ENCODE measurements at places on chromosomes 4 and X.
A peak's percentile ranks its signal among the peaks of the same experiment; 100 is the strongest.

DNA sequence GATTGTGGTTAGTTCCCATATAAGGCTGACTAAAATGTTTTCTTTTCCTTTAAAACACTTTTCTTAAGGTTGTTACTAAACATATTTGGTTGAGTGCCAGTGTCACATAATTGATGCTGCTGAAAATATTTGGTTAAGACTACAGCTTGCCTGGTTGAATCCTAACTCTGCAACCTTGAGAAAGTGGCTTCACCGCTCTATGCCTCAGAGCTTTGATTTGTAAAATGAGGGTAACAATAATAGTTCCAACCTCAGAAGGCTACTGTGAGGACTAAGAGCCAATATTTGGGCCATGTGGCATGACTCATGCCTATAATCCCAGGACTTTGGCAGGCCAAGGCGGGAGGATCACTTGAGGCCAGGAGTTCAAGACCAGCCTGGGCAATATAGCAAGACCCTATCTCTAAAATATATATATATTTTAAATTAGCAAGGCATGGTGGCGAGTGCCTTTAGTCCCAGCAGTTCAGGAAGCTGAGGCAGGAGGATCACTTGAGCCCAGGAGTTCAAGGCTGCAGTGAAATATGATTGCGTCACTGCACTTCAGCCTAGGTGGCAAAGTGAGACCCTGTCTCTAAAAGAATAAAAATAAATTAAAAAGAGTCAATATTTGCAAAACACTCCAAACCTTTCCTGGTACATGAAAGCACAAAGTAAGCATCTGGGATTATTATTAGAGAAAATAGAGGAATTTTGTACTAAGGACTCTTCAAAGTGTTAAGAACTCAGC lies 7.1 kb upstream of the NEIL3 start:
- no peak for DNase-seq

- no peak for DNase-seq
Observed at GRCh38 chrX:10986616-10987015, 124.5 kb upstream of the HCCS start.

DNA sequence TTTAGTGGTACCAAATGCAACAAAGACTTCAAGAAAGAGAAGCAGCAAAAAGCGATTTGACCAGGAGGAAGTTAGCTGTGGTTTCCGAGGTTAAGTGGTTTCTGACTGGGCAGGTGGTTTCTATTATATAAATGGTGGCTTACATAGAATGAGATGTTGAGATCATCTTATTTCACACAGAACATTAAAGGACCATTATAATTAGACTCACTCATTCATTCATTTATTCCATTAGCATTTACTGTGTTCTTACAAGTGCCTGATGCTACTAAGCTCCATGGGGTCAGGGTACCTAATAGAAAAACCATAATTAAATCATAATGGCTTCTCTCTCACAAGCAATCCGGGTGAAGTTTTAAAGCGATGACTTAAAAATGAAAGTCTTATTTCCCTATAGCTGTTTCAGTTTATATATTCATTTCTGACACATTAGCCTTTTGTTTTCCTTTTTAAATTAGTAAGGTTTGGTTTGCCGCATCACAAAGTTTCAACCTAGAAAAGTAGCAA lies 10.6 kb downstream of the TSPAN6 start:
- no peak for DNase-seq

GRCh38 chrX:13654116-13654515 lies 1.2 kb downstream of the TCEANC start:
- DNase-seq = no peak

GRCh38 chrX:10636337-10636736 lies 16.0 kb upstream of the MID1 start:
- no peak for DNase-seq

GRCh38 chr4:47167081-47168035 lies 136.0 kb downstream of the GABRB1 start:
- DNase-seq = no peak

DNA sequence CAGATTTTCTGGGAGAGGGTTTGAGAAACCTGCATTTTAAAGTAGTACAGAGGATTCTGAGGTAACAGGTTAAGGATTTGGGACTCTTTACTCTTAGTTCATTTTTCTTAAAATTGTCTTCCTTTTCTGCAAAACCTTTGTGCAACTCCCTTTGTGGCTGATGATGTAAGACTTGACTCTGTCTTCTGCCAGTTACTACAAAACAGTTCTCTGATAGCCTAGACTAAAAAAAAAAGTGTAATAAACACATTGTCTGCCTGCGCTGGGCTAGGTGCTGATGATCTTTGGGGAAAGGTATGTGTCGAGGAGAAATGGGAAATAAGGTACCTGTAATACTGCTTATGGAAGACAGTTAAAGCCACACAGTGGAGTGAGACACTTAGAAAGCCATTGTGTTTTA lies 28.7 kb downstream of the IL13RA1 start:
- DNase-seq = no peak

GRCh38 chr4:38452009-38452408 lies 212.0 kb upstream of the KLF3 start:
- DNase-seq = no peak

DNA sequence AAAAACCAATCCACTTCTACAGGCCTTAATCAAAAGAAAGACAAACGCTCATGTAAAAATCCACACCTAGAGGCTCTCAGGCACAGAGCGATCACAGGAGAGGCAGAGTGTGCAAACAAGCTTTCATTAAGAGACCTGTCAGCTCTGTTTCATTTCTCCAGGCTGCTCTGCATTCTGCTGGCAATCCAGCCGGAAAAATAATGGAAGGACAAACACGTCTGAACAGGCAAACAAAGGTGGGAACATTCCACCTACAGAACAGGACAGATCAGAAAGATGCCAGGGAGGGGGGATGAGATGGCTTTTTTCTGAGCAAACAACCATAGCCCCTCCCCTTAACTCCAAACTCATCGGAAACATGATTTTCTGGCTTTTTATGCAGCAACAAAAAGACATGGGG lies 9.7 kb downstream of the SOD3 start:
- DNase-seq = no peak

- no peak for DNase-seq
Observed at GRCh38 chr4:125297116-125297515, 17.6 kb upstream of the FAT4 start.

DNA sequence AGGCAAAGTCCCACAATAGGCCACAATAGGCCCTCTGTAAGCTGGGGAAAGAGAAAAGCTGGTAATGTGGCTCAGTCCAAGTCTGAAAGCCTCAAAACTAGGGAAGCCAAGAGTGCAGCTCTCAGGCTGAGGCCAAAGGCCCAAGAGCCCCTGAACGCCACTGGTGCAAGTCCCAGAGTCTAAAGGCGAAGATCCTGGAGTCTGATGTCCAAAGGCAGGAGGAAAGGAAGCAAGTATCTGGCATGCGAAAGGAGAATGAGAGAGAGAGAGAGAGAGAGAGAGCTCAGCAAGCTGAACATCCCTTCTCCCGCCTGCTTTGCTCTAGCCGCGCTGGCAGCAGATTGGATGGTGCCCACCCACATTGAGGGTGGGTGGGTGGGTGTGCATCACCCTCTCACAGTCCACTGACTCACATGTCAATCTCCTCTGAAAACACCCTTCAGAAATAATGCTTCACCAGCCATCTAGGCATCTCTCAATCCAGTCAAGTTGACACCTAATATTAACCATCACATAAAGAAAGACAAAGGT lies 30.9 kb upstream of the ELF2 start:
- no peak for DNase-seq

- peak; percentile 24 for DNase-seq
Observed at GRCh38 chr4:140071806-140072205, 82.2 kb downstream of the MAML3 start.

- DNase-seq = no peak
Observed at GRCh38 chrX:96715481-96715880, 30.8 kb downstream of the DIAPH2 start.

DNA sequence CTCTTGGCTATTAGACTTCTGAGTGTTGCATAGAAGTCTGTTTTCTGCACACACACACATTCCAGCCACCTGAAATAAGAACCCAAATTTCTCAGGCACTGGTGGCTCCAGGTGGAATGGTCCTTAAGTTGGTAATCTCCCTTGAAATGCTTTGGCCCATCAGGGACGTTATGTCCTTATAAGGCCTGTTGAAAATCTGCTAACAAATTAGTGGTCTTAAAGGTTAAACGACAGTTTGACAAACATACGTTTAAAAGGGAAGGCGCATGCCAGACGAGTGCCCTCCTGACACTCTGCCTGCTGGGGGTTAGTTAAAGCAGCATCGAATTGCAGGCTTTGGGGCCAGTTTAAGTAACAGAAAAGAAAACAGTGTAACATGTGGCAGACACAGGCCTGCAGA lies 125.0 kb downstream of the TBX22 start:
- no peak for DNase-seq

DNA sequence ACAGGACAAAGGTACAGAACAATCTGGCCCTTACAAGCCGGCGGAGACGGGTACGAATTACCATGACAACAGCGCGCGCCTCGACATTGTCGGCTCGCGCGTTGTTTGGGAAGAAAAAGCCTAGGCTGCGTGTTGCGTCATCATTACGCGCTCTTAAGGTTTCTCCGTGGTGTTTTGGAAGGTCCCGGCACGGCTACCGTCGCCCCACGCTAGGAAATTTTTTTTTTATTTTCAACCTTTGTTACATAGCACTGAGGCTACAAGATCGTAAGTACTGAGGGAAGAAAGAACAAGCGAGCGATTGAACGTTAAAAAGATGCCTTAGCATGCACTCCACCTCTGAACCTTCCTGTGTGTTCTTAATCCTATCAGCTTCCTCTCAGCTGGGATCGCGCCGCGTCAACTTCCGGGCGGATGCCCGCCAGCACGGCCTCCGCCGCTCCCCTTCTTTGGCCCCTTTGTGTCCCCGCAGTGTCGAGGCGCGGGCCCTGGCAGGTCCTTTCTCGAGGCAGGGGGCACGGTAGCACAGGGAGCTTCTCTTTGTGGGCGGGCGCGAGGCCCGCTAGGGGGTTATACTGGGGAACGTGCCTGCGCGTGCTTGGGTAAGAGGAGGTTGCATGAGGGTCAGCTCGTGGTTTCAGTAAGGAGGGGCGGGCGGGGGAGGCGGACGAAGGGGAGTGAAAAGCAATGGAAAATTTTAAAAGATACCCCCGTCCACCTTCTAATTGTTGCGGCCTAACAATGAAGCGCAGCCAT lies at the start of gene SMARCAD1:
Gene SMARCAD1, plus strand, starts transcription at position 397 of the 756 bp plus-strand sequence. CDS start 530 bp downstream, outside the sequence.
- peak; percentile 76 for DNase-seq

DNA sequence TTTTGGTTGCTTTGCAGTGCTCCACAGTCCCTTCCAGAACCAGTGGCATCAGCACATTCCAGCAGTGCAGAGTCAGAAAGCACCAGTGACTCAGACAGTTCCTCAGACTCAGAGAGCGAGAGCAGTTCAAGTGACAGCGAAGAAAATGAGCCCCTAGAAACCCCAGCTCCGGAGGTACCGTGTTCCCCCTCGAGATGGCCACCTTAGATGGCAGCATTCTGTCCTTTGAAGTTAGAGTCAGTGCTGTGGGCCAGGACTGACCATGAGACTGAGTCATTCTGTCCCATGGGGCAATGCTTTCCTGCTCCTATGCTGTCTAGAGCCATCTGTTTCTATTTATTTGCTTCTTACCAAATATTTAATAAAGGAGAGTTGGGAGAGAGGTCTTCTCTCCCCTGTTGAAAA lies 112.3 kb downstream of the KLHL8 start:
- no peak for DNase-seq

DNA sequence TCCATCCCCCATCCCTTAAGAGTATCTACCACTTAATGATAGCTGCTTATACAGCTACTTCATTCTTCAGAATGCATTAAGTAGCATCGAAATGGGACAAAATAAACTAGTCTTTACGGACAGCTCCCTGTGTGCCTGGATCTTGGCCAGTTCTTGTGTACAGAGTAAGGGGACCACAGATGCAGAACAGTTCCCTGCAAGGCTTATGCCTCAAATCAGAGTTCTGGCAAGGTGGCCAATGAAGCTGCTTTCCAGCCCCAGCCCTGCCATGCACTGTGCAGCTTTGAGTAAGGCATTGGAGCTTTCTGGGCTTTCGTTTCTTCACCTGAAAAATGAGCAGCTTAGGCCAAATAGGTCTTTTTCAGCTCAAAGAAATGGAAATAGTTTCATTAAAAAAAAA lies 14.2 kb downstream of the CLNK start:
- no peak for DNase-seq

DNA sequence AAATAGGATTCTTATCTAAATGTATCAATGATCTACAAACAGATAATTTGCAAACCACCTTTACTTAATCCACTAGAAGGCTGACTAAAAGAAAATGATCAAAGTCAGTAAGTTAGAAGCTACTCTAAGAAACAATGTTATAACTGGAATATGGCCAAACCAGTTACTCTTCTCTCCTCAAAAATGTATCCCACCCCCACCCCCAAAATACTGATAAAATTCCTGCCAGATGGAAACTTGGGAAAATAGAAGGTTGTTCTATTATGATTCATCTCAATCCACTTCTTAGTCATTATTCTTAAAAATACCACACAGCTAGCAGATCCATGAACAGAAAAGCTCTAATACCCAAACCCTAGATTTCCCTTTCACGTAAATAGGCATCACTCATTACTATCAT lies 206.4 kb downstream of the KLHL13 start:
- no peak for DNase-seq

GRCh38 chr4:6154875-6155274 lies 45.5 kb downstream of the JAKMIP1 start:
- no peak for DNase-seq

DNA sequence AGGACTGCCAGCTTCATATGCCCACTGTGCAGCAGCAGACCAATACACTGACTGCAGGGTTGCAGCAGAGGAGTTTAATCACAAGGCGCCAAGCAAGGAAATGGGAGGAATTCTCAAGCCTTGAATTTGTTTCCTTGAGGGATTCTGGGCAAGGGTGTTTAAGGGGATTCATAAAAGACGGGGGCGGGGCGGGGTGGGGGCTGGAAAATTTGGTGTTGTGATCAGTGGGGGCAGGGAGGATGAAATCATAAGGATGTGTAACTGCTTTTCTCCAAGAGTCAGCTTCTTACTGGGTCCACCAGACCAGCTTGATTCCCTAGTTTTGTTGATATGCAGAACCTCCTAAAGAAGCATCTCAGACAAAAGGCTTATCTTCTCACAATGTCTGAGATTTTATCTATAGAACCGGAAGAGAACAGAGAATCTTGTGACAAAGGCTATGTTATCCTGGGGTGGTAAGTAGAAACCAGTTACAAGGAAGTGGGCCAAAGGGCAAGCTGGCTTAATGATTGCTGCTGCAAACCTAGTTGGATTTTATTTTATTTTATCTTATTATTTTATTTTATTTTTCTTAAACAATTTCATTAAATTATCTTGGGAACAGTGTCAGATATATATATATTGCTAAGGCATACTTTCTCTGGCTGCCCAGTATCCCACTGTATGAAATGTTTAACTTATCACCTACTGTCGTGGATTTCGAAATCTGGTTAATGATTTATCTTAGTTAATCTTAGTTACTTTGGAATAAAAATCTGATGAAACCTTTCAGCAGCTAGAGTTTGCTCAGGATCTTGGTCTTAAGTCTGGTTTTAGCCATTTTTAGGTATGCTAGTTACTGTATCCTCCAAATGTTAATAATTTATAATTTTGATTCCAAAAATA lies 276.4 kb downstream of the RPA4 start:
- no peak for DNase-seq

- no peak for DNase-seq
Observed at GRCh38 chrX:103012945-103013344, 51.0 kb downstream of the BEX1 start.

DNA sequence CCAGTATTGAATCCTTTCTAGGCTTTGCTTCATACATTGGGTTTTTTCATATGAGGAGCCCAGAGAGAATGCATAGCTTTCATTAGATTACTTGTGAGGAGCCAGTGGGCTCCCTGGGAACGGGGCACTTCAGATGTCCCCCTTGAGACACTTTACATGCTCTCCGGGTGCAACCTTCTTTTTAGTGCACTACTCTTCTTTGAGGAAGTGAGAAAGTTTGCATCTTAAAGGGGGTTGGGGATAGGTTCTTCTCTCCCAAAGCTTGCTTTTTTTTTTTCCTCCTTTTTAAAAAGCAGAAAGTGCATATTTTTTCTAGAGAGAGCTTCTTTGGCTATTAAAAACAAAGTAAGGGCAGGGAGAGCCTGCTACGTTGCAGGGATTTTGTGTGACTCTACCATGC lies 4.3 kb downstream of the HADH start:
- no peak for DNase-seq
